ENCODE measurements at places on chromosomes 3 and 15.
A peak's percentile ranks its signal among the peaks of the same experiment; 100 is the strongest.

DNA sequence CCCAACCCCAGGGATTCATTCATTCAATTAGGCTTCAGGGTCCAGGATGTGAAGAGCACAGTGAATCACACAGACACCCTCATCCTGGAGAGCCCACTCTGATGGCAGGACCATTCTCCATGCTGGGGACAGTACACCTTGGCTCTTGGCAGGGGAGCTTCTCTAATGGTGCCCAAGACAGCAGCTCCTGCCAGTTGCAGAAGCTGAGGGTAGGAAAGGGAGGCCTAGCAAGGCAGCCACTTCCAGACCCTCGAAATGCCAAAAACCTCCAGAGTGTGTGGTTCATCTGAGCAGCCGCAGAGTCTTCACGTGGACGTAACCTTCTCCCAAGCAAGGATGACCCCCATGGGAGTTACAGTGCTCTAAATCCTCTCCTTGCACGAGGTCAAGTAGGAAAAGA is 186.2 kb downstream of the XXYLT1 start:
- DNase-seq, result no peak

DNA sequence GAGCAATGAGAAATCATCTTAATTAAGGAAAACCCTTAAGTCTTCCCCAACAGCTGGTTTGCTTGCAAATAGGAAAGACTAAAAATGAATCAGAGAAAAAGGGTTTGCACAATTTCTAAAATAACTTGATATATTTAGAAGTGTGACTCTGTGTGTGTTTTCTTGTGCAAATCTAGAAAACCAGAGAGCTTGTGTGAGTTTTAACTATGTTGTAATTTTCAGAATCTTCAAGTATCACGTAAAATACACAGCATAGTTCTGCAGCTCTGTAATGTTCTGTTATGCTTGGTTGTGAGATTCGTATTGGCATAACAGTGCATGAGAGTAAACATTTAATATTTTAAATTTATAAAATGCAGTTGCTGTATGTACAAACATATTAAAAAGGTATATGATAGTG is 74.7 kb upstream of the GAP43 start:
- no peak for DNase-seq

DNA sequence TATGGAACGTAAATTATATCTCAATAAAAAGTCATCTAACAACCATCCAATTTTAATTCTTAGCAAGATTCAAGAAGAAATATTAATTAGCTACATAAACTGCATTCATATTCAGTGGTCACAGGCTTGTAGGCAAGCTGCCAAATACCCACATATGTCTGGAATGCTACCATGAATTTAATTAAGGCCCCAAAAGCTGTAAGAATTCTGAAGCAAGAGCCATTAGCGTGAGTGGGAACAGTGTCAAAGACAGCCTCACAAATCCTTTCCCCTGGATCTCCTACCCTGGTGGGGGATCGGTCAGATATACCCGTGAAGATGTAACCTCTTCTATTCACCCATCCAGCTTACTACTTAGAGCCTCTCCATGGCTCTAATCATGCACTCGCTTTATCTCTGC is 40.0 kb downstream of the ATG7 start:
- no peak for DNase-seq

DNA sequence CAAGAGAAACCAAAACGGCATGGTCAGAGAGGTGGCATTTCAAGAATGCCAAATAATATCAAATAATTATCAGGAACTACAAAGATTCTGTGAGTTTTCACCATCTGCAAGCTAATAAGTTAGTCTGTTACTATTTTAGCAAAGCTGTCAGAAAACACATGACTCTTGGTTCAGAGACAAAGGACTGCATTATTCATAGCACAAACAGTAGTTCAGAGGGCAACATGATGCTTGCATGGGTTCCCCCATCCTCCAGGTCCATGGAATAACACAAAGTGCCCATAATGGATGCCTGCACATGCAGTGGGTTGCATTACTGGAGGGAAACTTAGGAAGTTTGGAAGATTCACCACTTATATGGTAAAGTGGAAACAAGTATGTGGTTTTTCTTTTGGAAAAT is 228.8 kb upstream of the ALCAM start:
- peak; percentile 70 for DNase-seq

GRCh38 chr3:69252141-69252540 is 129.7 kb upstream of the LMOD3 start:
- DNase-seq, result no peak

GRCh38 chr15:52678468-52679231 is 538 bp downstream of the ATOSA start:
- peak; percentile 53 for DNase-seq

DNA sequence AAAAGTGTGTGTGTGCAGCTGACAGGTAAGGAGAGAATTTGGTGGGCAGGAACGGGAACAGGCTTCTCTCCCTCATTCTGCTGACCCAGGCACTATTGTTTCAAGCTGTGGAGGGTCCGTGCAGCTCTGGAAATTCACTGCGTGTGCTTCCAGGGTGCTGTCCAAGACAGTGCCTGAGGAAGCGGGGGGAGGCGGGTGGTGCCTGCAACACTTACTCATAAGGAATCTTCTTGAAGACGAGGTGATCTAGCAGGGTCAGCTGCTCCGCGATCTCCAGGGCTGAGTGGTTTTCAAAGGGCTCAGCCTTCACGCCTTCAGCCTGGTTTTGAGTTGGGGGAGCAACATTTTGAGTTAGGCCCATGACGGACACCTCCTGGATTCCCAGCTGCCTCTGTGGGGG is 46.6 kb upstream of the CTSH start:
- no peak for DNase-seq

DNA sequence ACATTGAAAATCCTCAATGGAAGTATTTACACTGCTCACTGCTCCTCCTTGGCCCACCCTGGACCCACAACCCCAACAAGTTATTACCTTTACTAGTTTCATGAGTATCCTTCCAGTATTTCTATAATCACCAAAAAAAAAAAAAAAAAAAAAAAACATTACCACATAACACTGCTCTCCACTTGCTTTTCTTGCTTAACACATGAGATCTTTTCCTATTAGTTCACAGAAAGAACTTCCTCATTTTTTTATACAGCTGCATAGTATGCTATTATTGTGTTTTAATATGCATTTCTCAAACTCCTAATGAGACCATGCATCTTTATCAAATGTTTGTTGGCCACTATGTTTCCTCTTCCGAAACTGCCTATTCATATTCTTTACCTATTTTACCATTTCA is 14.6 kb downstream of the GABPB1 start:
- no peak for DNase-seq

GRCh38 chr3:50617096-50617791 is at the start of gene MAPKAPK3:
Gene MAPKAPK3 (plus strand): TSS chr3:50617151. CDS start chr3:50617566, 415 bp downstream.
- DNase-seq, result no peak

DNA sequence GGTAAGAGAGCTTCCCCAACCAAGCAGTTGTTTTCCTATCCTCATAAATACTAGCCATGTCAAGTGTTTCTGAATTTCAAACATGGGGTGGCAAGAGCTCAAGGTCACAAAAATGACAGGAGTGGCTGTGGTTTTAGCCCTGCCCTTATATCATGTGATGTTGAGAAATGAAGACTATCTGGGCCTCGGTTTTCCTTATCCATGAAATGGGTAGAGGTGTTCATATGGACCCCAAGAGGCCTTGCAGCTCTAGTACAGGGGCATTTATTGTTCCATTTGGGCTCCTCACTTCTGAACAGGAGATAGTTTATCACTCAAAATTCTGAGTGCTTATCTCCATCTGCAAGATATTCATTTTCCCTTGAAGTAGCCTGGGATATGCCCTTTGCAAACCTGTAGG is 35.8 kb downstream of the LMCD1 start:
- no peak for DNase-seq

DNA sequence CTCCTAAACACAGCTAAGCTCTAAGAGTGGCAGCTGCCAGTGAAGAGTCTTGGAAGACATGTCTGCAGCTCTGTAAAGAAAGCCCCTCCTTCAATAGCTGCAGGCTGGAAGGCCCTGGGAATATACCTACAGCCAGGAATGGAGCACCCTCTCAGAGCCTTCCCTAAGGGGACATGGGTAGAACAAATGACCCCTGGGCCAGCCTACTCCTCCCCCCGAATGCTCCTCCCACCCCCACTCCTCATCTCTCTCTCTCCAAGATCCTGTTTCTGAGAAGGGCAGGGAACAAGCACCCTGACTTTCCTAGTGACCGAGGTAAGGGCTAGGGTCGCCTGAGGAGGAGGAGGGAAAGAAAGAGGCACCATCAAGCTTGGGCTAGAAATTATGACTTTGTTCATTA is 20.7 kb downstream of the CPNE4 start:
- DNase-seq, result no peak

- no peak for DNase-seq
Measured at GRCh38 chr15:82950746-82951370, 1.7 kb downstream of the HOMER2 start.

Data from pons (tissue), 1 donor.